ENCODE measurements at places on chromosomes 2 and 18.

DNA sequence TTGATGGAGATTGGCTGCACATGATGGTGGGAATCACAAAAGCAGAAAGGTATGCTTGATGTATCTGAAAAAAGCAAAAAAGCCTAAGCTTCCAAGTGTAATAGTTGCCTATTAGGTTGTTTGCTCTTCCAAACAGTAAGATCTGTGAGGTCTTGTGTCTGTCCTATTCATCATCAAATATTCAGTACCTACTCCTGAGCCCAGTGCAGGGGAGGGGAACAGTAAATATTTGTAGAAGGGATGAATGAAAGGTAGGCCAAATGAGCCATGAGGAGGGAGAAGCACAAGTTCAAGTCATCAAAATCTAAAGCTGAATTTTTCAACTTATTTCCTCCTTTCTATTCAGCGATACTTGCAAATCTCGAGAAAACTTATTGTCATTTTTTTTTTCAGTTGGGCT lies 153.2 kb upstream of the ETAA1 start:
- DNase-seq = no peak

DNA sequence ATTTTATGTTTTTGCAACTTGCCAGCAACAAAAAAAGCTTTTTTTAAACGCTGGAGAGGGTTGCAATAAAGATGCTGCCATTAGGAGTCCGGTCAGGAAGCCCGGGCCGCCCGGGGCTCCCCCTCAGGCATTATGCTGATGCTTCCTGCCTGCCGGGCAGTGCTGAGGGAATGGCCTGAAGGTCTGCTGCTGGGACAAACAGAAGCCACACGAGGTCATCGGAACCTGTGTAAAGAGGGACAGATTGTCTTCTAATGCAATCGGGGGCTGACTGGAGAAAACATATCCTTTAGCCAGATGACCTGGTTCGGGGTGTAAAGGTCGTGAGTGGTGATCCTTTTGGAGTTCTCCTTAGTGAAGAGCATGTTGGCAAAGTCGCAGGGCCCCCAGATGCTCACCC lies 2.3 kb downstream of the IMPA2 start:
- no peak for DNase-seq

GRCh38 chr2:60439219-60439974 lies 114.1 kb downstream of the BCL11A start:
- DNase-seq = peak; percentile 37

GRCh38 chr2:154699575-154699930 lies 1.1 kb downstream of the KCNJ3 start:
- DNase-seq = no peak

DNA sequence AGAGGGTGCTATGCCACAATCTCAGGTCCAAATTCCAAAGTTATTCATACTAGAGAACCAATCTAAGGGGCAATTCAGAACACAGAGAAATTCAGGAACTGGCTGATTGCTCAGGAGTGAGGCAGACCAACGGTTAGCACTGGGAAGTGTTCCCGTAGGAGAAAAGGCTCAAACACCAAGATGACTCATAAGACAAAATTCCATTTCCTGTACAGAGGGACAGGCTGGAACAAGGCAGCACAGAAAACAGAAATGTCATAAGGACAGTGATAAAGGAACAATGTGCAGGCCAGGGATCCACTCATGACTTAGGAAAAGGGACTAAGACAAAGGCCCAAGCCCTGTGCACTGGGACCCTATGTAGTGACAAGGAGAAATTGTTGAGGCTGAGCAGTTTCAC lies 54.2 kb downstream of the PDE1A start:
- DNase-seq = no peak

DNA sequence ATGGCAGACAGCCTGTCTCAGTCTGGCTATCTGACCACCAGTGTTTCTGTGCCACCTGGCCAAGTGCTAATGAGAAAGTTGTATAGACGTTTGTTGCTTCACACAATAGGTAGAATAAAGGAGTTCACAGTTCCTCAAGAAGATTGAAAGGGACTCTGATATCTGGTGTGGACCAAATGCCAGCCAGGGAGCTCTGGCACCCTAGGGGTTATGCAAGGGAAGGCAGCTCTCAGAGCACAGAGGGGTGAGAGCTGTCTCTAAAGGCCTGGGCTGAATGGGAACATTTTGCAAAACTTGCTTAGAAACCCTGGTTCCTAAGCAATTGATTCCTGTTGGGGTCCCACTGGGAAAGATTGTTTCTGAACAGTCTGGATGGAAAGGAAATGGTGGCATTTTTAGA lies 553.8 kb downstream of the EPHA4 start:
- no peak for DNase-seq

GRCh38 chr18:44586782-44587524 lies 93.7 kb upstream of the SETBP1 start:
- DNase-seq = peak; percentile 46

GRCh38 chr2:54439582-54439981 lies 16.5 kb upstream of the SPTBN1 start:
- no peak for DNase-seq

DNA sequence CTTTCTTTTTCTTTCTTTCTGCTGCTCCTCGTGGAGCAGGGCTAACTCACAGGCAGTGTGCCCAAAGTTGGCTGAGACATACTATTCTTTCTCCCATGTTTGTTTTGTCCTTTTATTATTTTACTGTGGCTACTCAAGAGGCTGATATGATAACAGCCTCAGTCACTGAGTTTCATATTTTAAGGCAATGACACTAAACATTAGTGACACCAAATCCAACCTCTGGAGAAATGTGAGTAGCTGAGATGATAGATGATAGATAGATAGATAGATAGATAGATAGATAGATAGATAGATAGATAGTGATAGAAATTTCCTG lies 45.8 kb upstream of the GLS start:
- no peak for DNase-seq

DNA sequence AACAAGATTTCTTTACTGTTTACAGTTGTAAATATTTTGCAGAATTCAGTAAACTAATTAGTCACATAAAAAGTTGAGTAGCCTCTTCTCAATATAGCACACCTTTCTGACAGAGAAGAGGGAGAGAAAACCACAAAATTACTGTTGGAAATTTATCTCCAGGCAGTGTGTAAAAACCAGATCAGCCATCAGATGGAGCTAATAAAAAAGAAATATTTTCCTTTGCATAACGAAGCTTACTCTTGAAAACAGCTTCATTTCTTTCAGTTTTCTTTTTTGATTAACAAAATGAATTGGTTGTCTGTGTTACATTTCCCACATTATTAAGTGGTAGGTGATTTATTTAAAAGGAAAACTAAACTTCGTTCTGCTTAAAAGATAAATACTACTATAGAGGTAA lies 259.3 kb upstream of the KCNJ3 start:
- DNase-seq = no peak

DNA sequence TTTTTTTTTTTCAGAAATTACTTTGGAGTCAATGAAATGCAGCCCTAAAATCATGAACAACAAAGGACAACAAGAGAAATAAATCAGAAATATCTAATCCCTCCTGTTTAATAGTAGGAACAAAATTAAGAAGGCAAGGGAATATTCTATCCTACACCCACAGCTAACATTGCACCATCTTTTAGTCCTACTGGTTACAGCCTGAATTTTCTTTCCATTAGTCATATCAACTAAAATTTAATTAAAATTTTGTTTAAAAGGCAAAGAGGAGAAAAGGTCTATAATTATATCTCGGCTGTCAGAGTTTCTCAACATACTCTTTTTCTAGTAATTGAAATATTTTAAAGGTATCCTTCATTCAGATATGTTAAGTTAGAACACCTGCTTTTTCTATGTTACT lies 61.9 kb downstream of the DTNA start:
- DNase-seq = no peak

DNA sequence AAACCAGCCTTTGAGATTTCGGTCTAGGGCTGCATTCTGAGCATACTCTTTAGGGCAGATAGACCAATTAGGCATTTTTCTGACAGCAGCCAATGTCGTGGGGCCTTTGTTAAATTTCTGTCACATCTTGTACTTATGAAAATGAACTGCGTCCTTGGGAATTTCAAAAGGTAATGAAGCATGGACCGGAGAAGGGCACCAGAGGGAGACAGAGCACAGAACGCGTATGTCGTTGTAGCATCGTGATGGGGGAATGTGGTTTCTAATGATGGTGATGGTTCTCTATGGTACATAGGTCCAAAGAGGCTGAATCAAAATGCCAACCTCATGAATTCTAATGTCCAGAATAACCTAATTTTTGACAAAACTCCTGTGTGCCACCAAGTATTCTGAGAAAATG lies 483.9 kb upstream of the CRIM1 start:
- DNase-seq = no peak

DNA sequence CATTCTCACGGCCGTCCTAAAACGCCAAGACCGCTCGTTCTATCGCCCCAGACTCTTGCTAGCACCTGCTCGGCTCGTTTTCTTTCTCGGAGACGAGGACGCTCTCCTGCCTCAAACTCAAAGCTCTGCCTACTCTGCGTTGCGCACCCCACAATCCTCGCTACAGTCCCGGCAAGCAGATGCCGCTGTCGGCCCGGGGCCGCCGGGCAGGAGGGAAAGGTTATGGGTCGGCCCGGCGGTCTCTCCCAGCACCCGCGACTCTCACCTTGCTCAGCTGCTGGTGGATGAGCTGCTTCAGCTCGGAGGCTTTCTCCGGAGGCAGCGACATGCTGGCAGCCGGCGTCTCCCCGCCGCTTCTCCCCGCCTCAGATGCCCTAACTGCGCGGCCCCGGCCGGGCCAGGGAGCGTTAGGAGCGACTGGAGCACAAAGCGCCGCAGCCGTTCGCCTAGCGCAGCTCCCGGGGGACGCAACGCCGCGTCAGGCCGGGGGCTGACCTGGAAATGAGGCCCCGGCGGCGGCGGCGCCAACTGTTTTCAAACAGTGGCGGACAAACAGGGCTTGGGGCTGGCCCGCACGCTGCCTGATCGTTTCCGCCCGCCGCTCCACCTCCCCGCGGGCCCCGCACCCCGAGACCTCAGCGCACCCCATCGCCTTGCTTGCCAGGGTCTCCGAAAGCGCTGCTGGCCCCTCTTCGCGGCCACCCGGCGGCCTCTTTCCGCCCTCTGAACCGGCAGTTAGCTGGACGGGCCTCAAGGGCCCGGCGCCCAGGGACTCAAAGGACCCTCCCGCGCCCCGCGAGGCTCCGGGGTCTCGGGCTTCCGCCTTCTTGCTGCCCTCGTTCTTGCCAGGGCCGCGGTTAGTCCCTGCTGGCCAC lies at the start of the genes CEP76 and PSMG2:
TSS of gene CEP76 (minus strand) at position 503 of the 875 bp plus-strand sequence. CDS start at position 328, 175 bp downstream.
TSS of gene PSMG2 (plus strand) at position 822 of the 875 bp plus-strand sequence. CDS start 66 bp downstream, outside the sequence.
- DNase-seq = peak; percentile 95

DNA sequence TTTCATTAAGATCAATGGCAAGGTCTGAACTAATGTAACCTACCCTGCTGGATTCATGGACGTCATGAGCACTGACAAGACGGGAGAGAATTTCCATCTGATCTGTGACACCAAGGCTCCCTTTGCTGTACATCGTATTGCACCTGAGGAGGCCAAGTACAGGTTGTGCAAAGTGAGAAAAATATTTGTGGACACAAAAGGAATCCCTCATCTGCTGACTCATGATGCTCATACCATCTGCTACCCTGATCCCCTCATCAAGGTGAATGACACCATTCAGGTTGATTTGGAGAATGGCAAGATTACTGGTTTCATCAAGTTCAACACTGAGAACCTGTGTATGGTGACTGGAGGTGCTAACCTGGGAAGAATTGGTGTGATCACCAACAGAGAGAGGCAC lies 82.3 kb upstream of the NDUFV2 start:
- DNase-seq = no peak

DNA sequence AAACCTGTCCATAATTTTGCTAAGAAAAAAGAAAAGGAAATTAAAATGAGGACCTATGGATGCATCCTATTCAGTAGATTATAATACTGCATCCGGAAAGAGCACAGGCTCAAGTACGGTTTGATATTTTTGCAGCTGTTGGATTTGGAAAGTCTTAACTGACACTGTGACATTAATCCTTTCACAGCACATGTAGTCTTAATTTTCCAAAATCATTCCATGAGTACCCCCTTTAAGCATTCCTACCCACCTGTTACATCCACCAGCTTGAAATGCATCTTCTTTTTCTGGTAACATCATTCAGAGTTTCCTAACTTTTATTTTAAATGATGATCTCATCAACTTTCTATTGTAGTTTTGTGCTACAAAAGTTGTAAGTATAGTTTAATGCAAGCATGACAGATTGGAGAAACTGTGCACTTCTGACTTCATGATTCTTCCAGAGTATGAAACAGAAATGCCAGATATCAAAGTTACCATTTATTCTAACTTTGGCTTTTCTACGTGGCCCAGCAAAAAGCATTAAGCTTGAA lies 113.5 kb downstream of the ESCO1 start:
- no peak for DNase-seq

DNA sequence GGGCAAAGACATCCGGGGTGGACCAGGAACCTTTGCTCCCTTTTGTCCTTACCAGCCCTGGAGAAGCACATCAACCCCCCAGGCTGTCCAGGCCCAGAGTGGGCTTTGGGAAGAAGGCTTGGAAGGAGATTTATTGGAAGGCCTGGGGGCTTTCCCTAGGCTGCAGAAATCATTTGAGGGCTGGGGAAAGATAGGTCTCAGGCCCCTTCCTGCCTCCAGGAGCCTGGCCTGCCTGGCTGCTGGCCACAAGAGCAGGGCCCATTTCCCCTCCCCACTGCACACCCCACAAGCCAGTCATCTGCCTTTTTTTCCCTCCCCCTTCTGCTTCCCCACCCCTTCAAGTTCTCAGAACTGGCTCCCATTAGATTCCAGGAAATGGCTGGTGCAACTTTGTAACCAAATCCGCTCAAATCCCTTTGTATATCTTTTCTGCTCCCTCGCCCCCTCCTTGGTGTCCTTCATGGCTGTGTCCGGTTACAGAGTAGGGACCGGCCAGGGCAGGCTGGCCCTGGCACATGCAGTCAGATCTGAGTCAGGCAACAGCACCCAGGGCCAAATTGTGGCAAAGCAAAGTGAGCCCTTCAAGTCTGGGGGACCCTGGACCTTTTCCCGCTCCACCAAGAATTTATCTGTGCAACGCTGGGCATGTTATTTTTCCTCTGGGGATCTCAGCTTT lies 20.8 kb upstream of the TNP1 start:
- DNase-seq = peak; percentile 59

GRCh38 chr18:64539847-64540246 lies 391.0 kb upstream of the LINC00305 start:
- DNase-seq = no peak

- no peak for DNase-seq
Measured at GRCh38 chr18:35526495-35527059, 28.8 kb upstream of the INO80C start.

All from right hindlimb (tissue), 1 donor.